ENCODE measurements at places on chromosomes 3 and 15.

- DNase-seq = no peak
These were observed 59.9 kb downstream of the OTOL1 start for GRCh38 chr3:161556533-161556932.

- DNase-seq = no peak
These were observed at the start of gene CPNE9 for GRCh38 chr3:9703736-9704346. Gene CPNE9, plus strand, starts transcription at chr3:9703833. Its CDS starts 164 bp downstream, at chr3:9703997.

DNA sequence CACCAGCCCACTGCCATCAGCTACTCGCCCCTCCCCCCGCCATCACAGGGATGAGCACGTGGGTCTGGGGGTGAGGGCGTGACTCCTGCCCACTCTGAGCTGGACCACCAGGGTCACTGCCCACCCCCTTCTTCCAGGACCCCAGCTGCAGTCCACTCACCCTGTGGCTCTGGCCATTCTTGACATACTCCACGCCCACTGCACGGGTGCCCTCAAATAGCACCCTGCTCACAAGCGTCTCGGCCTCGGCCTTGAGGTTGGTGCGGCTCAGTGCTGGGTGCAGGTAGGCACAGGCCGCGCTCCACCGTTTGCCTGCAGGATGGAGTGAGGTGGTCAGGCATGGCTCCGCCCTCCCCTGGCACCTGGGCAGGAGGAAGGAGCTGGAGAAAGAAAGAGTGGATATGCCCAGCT, 23.9 kb downstream of the CHDH start:
- DNase-seq = no peak

GRCh38 chr3:143831208-143831607, 17.1 kb downstream of the SLC9A9 start:
- no peak for DNase-seq

GRCh38 chr15:57138349-57138788, 219.9 kb downstream of the TCF12 start:
- DNase-seq = no peak

DNA sequence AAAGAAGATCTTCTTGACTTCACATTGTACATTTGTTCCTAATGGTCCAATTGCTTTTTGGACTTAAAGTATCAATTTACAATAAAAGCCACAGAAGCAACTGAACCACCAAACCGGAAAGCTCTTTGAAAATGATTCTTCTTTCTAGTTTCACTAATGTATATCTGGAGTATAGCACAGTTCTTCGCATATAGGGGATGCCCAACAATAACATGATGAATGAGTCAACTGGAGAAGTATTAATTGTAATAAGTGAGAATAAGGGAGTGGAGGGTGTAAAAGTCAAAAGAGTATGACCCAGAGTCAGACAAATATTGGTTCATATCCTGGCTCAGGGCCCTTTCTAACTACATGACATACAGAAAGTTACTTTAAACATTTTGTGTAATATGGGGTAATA, 425.2 kb downstream of the ZBTB20 start:
- no peak for DNase-seq

DNA sequence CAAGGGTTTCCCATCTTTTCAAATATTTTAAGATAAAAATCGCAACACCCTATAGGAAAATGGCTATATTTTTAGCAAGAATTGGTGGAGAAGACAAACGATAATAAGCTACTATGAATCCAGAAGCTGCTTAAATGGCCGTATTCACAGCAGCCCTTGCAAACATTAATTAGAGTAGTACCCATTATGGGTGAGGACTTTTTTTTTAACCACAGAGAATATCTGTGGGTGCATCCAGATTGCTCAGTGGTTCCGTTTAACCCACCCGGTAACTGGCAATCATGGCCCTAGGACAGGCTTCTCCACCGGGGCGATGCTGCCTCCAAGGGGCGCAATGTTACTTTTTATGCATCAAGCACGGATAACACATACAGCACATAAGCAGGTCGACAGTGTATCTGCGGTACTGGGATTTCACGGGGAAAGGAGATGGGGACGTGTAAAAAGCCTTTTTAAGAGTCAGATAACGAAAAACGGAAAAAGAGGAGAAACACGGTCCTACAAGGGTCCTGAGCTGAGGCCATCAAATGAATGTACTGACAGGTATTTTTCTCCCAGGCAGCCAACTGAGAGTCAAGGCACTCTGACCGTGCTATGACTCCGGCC, 968 bp upstream of the TMEM266 start:
- peak; percentile 56 for DNase-seq

DNA sequence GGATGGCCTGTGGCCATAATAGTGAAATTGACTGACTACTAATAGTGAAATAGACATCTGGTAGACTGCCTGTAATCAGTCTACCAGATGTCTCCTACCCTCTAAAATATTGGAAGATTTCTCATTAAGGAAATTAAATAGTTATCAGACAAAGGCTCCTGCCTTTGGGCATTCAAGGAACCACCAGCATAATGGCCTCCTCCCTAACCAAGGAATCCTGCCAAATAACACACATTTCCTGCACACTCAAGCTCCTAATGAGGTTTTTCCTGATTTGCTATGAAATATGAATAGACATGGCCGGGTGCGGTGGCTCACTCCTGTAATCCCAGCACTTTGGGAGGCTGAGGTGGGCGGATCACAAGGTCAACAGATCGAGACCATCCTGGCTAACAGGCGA, 14.6 kb downstream of the NUSAP1 start:
- DNase-seq = no peak

DNA sequence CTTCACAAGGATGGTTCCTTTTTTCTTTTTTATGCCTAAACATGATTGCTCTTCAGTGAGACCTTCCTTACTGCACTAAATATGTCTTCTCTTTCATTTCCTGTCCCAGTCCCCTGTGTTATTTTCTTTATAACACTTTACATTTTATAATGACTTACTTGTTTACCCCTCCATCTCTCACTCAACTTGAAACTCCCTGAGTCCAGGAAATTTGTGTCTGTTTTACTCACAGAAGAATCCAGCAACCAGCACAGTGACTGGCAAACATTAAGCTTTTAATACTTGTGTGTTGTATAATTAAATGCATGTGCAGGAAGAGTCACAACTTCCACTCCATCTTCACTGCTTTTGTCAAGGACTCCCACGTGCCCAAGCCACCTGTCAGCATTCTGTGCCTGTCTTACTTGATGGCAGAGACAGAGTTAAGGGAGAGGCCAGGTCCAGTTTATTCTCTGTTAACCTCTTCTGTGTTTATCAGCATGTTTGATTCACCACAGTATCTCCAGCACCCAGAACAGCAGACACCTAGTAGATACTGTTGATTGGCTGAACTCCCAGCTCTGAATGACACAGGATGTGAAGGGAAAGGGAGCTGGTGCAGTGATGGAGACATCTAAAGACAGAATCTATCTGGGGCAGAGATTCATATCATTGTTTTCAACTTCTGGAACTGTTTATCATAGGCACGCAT, 42.8 kb downstream of the SSR3 start:
- DNase-seq = no peak

DNA sequence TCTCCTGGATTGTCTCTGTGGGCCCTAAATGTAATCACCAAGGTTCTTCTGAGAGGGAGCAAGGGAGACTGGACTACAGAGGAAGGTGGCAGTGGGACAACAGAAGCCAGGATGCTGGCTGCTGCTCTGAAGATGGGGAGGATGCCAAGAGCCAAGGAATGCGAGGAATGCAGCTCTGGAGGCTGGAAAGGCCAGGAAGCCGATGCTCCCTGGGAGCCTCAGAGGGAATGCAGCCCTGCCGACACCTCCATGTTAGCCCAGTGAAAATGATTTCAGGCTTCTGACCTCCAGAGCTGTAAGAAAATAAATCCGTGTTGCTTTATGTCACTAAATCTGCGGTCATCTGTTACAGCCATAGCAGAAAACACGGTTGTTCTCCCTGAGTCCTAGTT, 44.1 kb downstream of the UMPS start:
- no peak for DNase-seq

GRCh38 chr3:116059421-116060096, 385.7 kb downstream of the LSAMP start:
- DNase-seq = no peak

GRCh38 chr15:53389271-53390037, 370.0 kb downstream of the WDR72 start:
- DNase-seq = no peak

GRCh38 chr3:102614585-102614984, 179.8 kb downstream of the ZPLD1 start:
- no peak for DNase-seq

Data from HL-60 (cell line).